ENCODE measurements at places on chromosomes 12 and 14. TPM values are rescaled to one million over a fixed set of nuclear protein-coding genes. Genes with fewer than 3 reads are reported as not detected.

GZMH gene
- total RNA-seq, result 2.0 TPM

- DNase-seq, result no peak
Observed at GRCh38 chr12:98719515-98720504, 74.7 kb downstream of the APAF1 start.

DNA sequence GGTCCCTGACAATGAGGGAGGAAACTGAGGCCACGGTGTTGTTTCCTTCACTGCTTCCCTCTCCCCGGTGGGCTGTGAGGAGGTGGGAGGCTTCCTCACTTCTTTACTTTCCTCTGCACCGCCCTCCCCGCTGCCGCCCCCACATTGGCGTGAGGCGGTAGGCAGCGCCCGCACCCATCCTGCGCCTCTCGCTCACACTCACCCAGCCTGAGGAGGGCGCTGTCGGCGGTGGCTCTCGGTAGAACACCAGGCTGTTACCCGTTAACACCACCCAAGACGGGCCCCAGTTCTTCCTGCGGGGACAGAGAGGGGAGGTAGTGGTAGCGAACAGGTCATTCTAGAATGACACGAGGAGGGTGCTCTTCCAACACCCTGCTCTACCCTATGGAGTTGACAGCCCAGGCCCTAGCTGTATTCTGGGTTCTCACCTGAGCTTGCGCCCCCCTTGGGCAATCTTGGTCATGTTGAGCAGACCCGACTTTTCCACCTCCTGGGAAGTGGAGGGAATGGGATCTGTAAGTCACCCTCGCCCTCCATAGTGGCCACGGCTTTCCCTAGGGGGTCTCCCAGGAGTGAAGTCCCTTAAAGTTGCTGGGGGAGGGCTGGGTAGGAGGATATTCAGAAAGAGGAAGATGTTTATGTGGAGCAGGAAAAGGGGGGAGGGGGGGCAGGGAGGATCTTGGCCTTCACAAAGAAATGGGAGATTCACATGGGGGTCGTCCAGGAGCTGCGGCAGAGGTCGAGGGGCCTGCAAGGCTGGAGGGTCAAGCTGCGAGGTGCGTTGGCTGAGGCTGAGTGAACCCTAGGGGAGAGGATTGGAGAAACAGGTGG, 3.3 kb downstream of the ARHGAP9 start:
- DNase-seq, result peak; percentile 71

BDKRB1 gene
- total RNA-seq, result not detected

MANSC1 gene
- 14.6 TPM for total RNA-seq

LRP1-AS gene
- total RNA-seq, result not detected

Data from right cardiac atrium (tissue), 5 donors.